GM04503 (cell line): ENCODE measurements at places on chromosomes 6 and 20.

- DNase-seq = no peak
These were observed 66.6 kb downstream of the JARID2 start for GRCh38 chr6:15312500-15312899.

DNA sequence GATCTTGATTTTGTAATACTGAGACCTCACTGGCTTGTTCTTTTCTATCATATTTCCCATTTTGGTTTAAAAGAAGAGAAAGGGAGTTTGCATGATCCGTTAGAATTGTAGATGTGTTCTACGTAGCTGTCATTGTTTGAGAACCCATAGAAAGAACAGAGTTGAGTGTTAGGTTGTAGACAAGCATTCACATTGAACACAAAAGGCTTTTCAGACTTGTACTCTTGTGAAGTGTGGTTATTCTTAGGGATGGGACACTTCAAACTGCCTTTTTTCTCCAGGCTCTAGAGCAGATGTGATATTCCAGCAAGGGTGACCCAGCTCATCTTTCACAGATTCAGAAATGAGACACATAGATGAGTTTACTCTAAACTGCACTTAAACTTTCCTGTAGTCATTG is 19.9 kb downstream of the FOXO3 start:
- DNase-seq = no peak

GRCh38 chr6:87093651-87094050 is 1.3 kb downstream of the CGA start:
- DNase-seq = no peak

DNA sequence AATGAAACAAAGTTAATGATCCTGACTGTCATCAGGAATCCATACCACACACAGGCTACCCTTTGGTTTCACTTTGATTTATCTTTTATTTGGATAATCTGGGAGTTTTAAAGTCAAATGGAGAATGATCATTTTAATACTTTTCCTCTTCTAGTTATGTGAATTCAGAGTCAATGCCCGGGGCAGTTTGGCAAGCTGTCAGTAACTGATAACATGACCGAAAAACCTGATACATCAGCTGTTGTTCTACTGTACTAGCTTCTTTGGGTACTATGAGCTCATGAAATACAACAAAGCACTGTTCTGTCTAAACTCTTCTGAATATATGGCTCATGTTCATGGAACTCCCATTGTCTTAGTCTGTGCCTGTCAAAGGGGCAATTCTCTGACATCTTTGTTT is 30.2 kb downstream of the KLHL31 start:
- no peak for DNase-seq

DNA sequence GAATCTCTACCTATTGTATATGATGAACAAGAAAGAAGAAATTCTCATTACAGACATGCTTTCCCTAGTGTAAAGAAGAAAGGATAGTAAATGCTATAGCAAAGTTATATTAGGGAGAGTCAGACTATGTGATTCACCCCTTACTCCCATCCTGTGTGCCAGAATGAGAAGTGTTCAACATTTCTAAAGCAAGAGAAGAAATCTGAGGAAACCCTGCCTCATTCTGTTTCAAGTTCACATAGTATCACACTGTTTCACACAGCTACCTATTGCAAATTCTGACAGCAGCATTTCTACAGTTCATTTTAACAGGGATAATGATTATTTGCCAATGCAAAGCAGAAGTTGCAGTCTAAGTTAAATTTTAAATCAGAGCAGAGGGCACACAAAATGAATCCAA is 267.2 kb upstream of the TCF21 start:
- DNase-seq = no peak

GRCh38 chr6:136201732-136202131 is 48.4 kb downstream of the MTFR2 start:
- no peak for DNase-seq

- DNase-seq = peak; percentile 86
These were observed 311.7 kb upstream of the PLCB4 start for GRCh38 chr20:8757146-8757545.

DNA sequence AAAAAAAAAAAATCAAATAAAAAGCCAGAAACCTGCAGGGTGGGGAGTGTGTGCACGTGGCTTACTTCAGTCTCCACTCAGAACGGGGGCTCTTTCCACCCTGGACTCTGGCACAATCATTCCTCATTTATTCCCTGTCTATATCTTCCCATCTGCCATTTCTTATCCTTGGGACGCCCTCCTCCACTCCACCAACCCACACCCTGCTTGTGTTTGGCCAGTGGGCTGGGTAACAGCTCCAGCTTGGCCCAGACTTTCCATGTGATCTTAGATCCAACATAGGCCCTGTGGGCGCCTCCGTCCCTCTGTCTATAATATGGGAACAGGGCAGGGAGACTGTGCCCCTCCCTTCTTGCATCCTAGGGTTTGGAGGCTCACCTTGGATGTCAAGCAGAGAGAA is 68.1 kb downstream of the CD40 start:
- DNase-seq = no peak

- DNase-seq = no peak
These were observed 1.9 kb upstream of the FUCA2 start for GRCh38 chr6:143513410-143513809.

GRCh38 chr20:48384147-48384818 is 443.5 kb downstream of the PREX1 start:
- no peak for DNase-seq

DNA sequence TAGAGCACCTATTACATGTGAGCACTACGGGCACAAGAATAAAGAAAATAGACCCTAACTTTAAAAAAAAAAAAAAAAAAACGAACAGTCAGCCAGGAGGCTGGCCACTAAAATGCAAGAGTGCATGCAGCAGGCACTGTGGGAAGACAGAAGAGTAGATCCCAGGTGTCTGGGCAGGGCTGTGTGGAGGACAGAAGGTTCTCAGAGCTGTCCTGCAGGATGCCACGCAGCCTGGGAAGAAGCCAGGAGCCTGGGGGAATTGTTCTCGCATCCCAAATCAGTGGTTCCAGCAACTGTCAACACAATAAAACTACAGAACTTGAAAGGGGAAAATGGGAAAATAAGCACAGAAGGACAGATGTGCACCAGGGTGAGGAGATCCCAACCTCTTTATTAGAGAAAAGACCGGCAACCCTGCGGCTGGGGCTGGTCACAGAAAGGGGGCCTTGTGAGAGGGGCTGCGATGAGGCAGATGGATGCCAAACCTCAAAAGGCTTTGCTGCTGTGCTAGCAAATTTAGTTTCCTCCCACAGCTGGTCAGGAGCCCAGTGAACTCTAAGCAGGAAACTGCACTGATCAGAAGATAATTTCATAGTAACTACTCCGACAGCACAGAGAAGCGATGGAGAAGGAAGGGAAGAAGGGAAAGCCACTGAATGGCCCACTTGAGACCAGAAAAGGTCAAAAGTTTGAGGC is 30.9 kb downstream of the MAP3K5 start:
- DNase-seq = no peak

DNA sequence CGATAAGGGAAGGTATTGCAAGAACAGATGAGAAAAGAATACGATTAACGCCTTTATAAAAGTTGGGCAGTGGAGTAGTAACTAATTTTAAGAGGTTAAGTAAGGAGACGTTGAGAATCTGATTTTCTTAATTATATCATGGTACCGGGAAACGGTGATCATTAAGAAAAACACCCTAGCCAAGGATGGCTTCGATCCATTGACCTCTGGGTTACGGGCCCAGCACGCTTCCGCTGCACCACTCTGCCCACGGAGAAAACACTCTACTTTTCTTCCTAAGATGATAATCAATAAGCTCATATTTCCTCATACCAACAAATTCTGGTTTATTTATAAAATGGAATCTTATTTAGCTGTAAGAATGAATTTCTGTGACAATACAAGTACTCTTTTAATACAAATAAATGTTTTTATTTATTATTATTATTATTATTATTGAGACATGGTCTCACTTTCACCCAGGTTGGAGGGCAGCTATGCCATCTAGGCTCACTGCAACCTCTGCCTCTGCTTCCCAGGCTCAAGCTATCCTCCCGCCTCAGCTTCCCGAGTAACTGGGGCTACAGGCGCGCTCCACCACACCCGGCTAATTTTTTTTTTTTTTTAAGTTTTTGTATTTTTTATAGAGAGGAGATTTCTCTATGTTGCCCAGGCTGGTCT is 8.3 kb downstream of the POM121L2 start:
- DNase-seq = no peak

DNA sequence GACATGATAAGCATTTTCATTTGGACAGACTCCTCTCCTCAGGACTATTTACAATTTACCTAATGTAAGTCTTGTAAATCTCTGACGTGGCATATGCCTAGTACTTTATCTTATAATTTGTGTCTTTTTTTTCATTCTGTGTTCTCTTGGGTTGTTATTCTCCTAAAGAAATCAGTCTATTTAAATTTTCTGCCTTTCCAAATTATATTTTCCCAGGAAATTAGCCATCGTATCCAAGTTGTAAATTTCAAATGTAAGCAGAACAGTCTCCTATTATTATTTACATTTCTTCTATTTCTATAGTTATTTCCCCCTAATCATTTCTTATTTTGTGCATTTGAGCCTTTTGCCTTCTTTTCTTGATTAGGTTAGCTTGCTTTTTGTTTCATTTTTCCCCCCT is 17.5 kb upstream of the BCAS4 start:
- DNase-seq = no peak
